AG04450 (cell line): ENCODE measurements at places on chromosomes 7 and 10. TPM values are rescaled to one million over a fixed set of nuclear protein-coding genes. Genes with fewer than 3 reads are reported as not detected.

Gene IGFBP1
- polyA plus RNA-seq, result 0.07 TPM in 1 of 2 replicates, not detected in the other

Gene TEX36
- polyA plus RNA-seq, result not detected in 2 replicates

Gene CRYGN
- not detected in 2 replicates for polyA plus RNA-seq

Gene TRAPPC14
- 3.5 and 6.2 TPM in 2 replicates for polyA plus RNA-seq

Gene LEP
- polyA plus RNA-seq, result not detected in 2 replicates

- no peak for DNase-seq
Measured at GRCh38 chr10:117320050-117320665, 55.1 kb downstream of the PDZD8 start.

DNA sequence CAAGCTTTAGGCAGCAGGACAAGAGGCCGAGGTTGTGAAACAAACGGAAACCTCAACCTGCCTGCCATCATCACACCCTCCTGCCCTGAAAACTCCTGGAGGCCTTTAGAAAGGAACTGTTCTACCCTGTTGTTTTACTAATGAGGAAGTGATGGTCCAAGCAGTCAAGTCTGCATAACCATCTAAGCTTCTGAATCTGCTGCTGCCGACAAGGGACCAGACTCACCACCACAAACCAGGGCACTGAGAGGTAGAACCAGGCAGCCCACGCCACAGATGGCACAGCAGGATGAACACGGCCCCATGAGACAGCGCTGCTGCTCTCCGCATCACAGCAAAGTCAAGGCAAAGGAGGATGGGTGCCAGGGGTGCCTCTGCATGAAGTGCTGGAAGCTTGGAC is 209.4 kb downstream of the CELF2 start:
- no peak for DNase-seq

GRCh38 chr10:130959752-130960195 is 351.7 kb downstream of the TCERG1L start:
- DNase-seq, result no peak

DNA sequence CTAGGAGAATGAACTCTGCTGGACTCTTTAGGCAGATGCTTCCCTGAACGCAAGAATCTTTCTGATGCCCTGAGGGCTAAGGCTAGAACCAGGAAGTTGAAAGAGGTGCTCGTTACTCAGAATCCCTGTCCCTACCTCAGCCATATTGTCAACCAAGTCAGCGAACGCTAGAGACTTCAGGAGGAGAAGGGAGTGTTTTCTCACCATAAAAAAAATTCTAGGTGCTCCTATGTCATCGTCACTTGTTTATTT is 359.4 kb downstream of the PRPF18 start:
- DNase-seq, result no peak

DNA sequence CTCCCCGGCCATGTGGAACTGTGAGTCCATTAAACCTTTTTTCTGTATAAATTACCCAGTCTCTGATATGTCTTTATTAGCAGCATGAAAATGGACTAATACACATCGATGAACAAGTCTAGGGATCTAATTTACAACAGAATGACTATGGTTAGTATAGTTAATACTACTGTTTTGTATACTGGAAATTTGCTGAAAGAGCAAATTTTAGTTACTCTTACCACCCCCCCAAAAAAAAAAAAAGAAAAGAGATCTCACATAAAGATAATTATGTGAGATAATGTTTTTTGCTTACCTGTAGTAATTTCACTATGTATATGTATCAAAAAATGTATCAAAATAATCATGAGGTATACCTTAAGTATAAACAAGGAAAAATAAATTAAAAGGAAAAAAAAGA is 199.5 kb upstream of the GRM3 start:
- DNase-seq, result no peak

GRCh38 chr7:101628522-101628921 is 574 bp downstream of the MYL10 start:
- no peak for DNase-seq

GRCh38 chr10:110865186-110865808 is 6.4 kb upstream of the PDCD4 start:
- no peak for DNase-seq

GRCh38 chr7:24707988-24708615 is 49.2 kb downstream of the GSDME start:
- peak; percentile 54 for DNase-seq

DNA sequence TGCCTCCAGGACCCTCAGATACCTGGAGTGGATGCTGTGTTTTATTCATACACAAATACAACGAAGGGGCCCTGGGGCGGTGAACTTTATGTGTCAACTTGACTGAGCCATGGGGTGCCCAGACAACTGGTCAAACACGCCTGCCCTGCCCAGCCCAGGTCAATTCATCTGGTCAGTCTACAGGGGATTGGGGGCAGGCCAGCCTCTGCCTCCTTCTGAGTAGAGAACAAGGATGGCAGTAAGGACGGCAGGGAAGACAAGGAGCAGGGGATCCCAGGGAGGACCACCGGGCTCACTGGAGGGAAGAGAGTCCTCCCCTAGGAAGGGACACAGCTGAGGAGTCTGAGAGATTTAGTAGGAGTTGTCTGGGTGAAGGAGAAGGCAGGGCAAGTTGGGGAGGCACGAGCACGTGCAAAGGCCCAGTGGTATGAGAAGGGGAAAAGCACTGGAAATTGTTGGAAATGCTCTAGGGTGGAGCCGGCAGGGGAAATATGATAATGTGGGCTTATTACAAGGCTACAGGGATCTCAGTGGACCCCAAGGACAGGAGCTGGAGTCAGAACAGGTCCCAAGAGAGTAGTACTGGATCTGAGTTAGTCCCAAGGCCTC is 63.4 kb downstream of the MYL10 start:
- DNase-seq, result no peak

- no peak for DNase-seq
Measured at GRCh38 chr7:86645676-86646276, 2.1 kb downstream of the GRM3 start.

DNA sequence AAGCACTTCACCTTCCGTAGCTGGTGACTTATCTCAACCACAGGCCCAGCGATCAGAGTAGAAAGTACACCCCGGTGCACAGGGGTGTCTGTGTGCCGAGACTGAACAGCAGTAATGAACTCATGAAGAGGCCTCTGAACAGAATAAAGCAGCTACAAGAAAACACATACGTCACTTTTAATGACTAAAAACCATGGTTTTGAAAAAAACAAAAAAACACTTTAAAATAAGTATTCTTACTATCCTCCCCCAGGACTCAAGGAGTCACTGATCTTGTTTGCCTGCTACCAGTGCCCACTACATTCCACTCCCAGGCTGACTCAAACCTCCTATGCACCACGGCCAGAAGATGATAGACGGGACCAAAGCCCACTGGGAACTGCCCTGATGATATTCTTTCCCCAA is 53.8 kb downstream of the NCAPG2 start:
- peak; percentile 30 for DNase-seq

DNA sequence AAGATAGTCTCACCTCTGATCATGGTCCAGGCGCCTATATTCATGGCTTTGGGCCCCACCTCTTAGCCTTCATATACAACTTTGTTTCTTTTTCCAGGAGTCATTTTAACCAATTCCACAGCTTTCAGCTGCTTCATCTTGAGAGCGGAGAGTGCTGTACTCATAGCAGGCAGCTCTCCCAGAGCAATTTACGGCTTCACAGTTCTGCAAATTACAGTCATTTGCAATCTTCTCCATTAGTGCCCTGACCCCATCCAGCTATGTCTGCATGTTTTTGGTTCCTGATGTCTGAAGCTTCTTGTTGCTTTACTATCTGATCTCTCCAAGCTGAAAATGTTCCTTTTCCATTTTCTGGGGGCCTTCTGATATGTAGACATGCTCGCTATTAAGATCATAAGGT is 18.0 kb upstream of the MEST start:
- DNase-seq, result no peak

GRCh38 chr7:473211-473734 is 46.4 kb downstream of the PDGFA start:
- DNase-seq, result no peak

- DNase-seq, result no peak
Measured at GRCh38 chr7:16411391-16411790, 9.9 kb downstream of the CRPPA start.
